Right cardiac atrium (tissue), 5 donors: ENCODE measurements at places on chromosomes 12 and 14.
A peak's percentile ranks its signal among the peaks of the same experiment; 100 is the strongest.

GRCh38 chr12:20808521-20808920 is 2.0 kb upstream of the SLCO1B3 start:
- no peak for DNase-seq

DNA sequence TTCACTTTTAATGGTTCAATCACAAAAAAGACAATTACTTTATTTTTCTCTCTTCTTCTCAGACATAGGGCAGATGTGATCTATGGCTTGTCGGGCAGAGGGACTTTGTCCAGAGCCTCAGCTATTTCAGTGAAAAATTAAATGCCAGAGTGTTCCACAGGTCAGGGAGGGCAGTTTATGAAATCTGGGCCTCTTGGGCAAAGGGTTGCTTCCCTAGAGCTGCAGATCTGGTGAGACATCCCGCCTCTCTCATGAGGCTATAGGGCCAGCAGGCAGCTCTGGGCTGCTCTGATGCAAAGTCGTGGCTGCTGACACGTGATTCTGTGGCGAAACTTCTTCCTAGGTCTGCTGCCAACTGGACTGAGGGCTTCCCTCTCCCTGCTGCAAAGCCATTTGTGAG is 6.0 kb downstream of the CLMN start:
- peak; percentile 87 for DNase-seq

GRCh38 chr12:108835860-108836634 is 21.3 kb downstream of the SSH1 start:
- no peak for DNase-seq

DNA sequence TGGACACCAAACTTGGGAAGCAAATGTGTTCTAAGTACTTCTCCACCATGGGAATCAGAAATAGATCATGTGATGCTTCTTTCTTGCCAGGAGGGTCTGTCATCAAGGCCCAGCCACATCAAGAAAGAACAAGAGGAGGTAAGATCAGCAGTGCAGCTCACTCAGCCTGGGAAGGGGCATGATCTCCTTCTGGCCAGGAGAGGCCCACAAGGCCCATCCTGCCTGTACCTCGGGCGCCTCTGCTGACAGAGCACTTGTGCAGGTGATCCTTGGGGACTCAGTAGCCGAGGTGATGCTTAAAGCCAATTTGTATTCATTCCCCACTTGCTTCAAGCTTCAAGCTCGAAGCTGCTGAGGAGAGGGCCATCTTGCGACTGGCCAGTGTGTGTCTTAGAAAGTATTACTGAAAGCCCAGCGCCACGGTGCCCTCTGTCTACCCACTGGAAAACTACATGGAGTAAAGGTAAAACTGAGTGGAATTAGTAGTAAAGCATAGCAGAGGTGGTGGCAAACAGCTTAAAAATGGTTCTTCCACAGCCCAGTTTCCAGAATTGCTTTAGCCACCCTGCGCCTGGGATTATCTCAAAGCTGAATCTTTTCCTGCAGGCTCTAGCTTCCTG is 26.2 kb downstream of the RTRAF start:
- no peak for DNase-seq

- DNase-seq, result peak; percentile 74
Observed at GRCh38 chr12:103841690-103842584, 903 bp upstream of the NT5DC3 start.

DNA sequence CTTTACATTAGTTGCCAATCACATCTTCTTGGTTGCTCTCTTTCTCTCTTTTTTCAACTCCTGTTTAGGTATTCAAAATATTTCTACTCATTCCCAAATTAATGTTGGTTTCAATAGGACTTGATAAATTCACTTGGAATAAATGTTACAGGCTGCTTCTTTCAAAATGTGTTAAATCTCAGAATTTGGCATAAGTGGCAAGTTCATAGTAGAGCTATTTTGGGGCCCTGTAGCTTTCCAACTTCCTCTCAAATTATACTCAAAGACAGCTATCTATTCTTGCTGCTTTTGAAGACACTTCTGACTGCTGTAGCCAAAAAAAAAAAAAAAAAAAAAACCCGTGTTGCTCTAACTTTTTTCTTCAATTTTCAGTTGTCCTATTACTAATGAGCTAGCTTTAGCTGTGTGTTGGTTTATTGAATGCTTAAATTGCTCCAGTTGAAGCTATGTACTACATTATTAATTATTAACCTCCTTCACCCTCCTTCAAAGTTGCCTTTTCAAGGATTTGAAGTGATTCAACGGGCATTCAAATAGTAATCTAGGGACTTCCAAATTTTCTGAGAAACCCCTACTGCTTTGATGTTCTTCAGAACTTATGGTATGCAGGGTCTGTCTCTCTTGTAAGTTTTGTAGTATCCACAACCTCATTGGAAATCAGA is 554.6 kb upstream of the FLRT2 start:
- DNase-seq, result no peak

DNA sequence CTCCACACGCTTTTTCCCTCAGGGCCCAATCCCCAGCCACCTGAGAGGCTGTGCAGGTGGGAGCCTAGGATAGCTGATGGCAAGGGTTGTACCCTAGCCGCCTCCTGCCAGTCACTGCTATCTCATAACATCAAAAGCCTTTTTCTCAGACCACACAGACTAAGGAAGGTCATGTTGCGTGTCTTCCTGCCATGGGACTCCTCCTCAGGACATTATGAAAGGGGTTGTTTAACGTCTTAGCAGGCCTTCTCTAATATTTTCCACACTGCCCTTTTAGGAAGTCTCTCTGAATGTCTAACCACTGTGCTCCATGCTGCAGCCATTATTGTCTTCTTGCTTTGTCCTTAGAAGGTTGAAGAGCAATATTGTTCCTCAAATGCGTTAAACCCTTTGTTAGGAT is 7.6 kb upstream of the SMUG1 start:
- no peak for DNase-seq

DNA sequence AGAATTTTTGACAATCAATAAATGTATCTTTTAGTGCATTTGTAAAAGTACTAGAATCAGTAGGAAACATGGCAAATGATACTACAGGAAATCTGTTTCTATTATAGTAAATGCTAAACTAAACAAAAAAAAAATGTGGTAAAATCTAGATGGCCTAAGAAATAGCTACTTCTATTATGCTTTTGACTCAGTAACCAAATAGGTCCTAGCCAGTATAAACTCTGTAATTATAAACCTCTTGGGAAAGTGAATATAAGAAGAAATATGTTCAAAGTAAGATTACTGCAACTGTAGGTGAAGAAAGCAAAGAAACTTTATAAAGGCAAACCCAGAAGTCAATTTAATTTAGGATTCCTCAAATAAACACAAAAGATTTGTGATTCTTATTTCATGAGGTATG is 581.2 kb downstream of the LRFN5 start:
- DNase-seq, result no peak

- DNase-seq, result no peak
Observed at GRCh38 chr12:85949253-85949652, 75.2 kb downstream of the NTS start.

DNA sequence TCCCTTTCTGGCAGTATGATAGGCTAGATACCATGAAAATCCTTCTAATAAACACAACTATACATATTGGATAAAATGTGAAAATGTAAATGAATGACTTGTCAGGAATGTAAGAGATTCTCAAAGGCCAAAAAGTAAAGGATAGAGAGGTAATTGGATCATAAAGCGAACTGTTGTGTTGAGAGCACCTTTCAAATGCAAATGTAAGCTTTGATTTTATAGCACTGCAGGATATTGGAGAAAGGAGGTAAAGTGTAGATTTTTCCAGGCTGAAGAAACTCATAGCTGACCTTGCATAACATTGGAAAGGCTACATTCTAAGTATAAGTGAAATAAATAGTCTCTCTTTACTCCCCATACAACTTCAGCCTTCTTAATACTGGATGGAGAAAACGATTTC is 54.0 kb downstream of the PTPRB start:
- no peak for DNase-seq

GRCh38 chr12:29741342-29742241 is 42.1 kb downstream of the TMTC1 start:
- no peak for DNase-seq

DNA sequence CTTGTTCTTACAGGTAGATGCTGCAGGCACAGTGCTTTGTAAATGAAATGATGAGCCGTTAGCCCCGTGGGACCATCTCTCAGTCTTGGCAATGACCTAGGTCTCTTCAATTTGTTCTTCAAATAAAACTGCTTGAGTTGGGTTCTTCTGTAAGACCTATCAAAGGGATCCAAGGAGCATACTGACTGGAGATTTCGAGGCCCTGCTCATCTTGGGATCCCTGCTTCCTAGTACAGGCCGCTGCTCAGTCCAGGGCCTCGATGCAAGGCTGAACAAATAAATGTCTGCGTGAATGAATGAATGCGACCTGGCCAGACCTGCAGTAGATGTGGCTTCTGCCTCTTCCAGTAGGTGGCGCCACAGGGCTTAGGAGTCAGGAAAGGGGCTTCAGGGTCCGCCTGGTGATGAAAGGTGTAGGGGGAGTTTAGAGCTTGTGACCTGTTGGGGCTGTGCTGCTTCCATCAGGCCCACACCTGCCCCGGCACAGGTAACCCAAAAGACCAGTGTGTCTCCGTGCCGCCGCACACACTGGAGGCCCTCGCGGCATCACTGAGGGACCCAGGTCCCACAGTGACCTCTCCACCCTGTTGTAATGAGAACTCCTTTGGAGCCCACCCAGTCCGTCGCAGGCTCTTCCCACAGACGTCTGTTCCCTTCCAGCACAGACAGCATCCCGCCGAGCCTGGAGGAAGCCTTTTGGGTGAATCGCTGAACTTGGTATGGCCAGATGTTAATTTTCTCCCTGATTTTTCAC is 4.4 kb downstream of the CACNA1C start:
- peak; percentile 87 for DNase-seq

GRCh38 chr12:116194935-116195431 is 82.5 kb downstream of the MED13L start:
- DNase-seq, result no peak

DNA sequence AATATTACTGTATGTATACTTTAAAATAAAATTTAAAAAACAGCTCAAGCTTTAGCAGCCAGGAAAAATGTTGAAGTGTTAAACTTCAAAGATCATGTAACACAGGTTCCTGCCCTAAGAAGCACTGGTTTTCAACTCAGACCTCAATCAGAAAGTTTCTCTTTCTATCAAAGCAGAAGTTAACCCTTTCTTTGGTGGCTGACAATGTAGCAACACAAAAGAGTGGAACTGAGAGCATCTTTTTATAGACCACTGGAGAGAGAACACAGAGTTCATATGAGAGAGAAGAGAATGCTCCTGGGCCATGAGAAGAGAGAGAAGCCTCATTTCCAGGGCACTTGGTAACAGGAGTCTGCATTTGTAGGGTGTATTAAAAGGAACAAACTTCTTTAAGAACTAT is 42.2 kb upstream of the KTN1 start:
- DNase-seq, result no peak

- DNase-seq, result no peak
Observed at GRCh38 chr12:89350260-89350629, 2.1 kb downstream of the DUSP6 start.

GRCh38 chr14:32443890-32444661 is 115.0 kb downstream of the AKAP6 start:
- DNase-seq, result no peak

DNA sequence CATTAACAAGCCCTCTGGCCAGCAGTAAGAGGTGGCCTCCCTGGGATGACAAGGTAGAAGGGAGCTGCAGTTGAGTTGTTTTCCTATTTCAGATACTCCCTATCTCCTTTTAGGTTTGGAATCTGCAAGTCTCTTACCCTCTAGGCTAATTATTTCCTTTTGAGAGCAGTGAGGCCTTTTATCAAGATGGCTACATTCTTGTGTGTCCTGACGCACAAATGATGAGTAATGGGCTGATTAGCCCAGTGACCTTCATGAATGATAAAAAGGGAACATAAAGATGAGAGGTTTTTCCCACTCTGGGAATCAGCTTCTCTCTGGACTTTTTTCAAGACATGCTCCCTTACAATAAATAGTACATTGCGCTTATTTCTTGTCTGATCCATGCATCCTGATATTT is 22.9 kb downstream of the DYRK2 start:
- no peak for DNase-seq

GRCh38 chr12:3127832-3128231 is 50.7 kb downstream of the TSPAN9 start:
- DNase-seq, result no peak

GRCh38 chr12:117067016-117067415 is 32.2 kb downstream of the TESC start:
- no peak for DNase-seq

DNA sequence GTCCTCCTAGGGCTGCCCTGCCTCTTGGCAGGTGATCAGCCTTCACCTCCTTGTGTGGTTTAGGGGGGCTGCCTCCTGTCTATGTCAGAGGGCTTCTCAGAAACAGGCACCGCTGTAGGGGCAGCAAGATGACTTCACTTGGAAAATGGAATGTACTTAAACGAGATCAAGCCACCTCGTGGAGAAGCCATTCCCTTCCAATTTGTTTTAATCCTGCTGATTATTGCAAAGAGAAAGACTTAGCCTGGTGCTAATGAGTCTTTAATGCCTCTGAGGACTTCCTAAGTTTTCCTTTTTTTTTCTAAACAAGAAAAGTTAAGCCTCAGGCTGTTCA is 62.3 kb upstream of the RFLNA start:
- DNase-seq, result no peak

- DNase-seq, result no peak
Observed at GRCh38 chr14:68519671-68520187, 273.1 kb downstream of the ZFP36L1 start.

DNA sequence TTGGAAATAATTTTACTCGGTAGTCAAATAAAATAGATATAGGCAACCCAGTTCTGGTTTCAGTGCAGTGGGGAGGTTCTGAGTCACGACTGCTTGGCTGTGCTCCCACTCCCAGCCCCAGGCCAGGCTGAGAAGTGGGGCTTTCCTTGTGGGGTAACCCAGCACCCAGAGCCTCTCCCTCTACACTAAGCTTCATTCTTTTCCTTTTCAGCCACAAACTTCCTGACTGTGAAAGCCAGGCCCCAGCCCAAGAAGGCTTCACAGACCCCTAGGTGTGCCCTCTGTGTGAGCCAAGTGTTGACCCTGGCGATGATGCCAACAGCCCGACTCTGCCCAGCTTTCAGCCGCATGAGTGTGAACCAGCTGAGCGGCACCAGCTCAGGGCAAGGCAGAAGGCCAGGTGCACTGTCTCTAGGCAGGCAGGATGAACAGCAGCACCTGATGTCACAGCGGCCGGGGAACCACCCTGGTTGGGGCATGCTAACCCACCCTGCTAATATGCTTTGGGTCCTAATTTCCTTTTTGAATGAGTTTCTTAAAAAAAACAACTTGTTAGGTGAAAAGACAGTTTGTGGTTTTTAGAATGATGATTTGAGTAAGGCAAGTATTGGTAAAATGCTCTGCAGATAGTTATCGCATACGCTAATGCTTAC is 42.2 kb upstream of the ATP23 start:
- DNase-seq, result peak; percentile 69

- no peak for DNase-seq
Observed at GRCh38 chr12:73053893-73054292, 781.7 kb downstream of the TRHDE start.

GRCh38 chr14:31969699-31970240 is 107.3 kb upstream of the ARHGAP5 start:
- no peak for DNase-seq

- DNase-seq, result peak; percentile 84
Observed at GRCh38 chr12:65948320-65949008, 124.2 kb downstream of the HMGA2 start.

GRCh38 chr12:70719672-70720420 is 82.6 kb upstream of the PTPRB start:
- DNase-seq, result peak; percentile 67

GRCh38 chr14:31127690-31128089 is 79.9 kb downstream of the HECTD1 start:
- DNase-seq, result no peak

GRCh38 chr12:52872644-52873389 is 24.0 kb upstream of the KRT78 start:
- DNase-seq, result no peak

- no peak for DNase-seq
Observed at GRCh38 chr14:91004987-91005386, 55.5 kb downstream of the RPS6KA5 start.

GRCh38 chr14:54438703-54439102 is 2.5 kb downstream of the CNIH1 start:
- DNase-seq, result no peak
